ENCODE measurements at places on chromosomes 5 and 9.

DNA sequence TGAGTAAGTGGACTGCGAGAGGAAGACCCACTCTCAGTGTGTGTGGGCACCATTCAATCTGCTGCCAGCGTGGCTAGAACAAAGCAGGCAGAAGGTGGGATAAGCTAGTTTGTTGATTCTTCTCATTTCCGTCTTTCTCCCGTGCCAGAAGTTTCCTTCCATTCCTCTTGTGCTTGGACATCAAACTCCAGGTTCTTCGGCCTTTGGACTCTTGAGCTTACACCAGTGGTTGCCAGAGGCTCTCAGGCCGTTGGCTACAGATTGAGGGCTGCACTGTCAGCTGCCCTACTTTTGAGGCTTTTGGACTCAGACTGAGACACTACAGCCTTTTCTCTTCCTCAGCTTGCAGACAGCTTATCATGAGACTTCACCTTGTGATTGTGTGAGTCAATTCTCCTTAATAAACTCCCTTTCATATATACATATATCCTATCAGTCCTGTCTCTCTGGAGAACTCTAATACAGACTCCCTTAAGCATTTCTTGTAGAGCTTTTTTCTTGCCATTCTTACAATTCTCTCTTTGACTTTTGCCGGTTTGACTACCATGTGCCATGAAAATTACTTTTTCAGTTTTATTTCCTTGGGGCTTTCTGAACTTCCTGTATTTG, 494.9 kb downstream of the PRR16 start:
- no peak for DNase-seq

DNA sequence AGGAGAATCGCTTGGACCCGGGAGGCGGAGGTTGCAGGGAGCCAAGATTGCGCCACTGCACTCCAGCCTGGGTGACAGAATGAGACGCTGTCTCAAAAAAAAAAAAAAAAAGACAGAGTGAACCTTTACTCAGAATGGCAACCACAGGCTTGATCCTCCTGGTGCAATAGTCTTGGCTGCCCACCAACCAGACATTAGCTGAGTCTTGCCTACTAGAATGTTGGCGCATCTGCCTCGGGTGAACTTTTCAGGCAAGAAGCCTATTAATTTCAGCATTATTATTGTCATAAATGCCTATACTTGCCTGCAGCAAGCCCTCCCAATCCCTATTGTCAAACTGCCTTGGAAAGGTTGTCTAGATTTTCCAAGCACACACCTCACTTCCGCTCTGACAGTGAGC, 4.2 kb downstream of the SERINC5 start:
- no peak for DNase-seq

GRCh38 chr9:136304981-136305380, 1.1 kb upstream of the CCDC187 start:
- DNase-seq, result no peak

GRCh38 chr5:21895766-21896350, 957.3 kb downstream of the CDH12 start:
- DNase-seq, result no peak

- DNase-seq, result no peak
Measured at GRCh38 chr9:129336601-129337331, 158.7 kb upstream of the IER5L start.

- no peak for DNase-seq
Measured at GRCh38 chr5:67305913-67306710, 109.5 kb upstream of the CD180 start.

GRCh38 chr5:72074251-72074650, 33.0 kb upstream of the MAP1B start:
- no peak for DNase-seq

GRCh38 chr5:96177303-96177869, 215.7 kb upstream of the ELL2 start:
- DNase-seq, result peak; percentile 57
